ENCODE measurements at places on chromosomes 2 and 18.

- no peak for DNase-seq
Measured at GRCh38 chr18:6004119-6004518, 108.8 kb upstream of the TMEM200C start.

GRCh38 chr2:49033394-49034185 lies 120.7 kb downstream of the FSHR start:
- no peak for DNase-seq

GRCh38 chr2:112136096-112136495 lies 2.1 kb upstream of the FBLN7 start:
- DNase-seq: no peak

- no peak for DNase-seq
Measured at GRCh38 chr2:99974275-99974674, 168.1 kb downstream of the AFF3 start.

GRCh38 chr2:149442346-149442745 lies 112.0 kb downstream of the LYPD6 start:
- no peak for DNase-seq

GRCh38 chr2:178450524-178450773 lies 526 bp downstream of the PRKRA start:
- peak; percentile 72 for DNase-seq

GRCh38 chr2:20633794-20634506 lies 16.9 kb downstream of the HS1BP3 start:
- no peak for DNase-seq

DNA sequence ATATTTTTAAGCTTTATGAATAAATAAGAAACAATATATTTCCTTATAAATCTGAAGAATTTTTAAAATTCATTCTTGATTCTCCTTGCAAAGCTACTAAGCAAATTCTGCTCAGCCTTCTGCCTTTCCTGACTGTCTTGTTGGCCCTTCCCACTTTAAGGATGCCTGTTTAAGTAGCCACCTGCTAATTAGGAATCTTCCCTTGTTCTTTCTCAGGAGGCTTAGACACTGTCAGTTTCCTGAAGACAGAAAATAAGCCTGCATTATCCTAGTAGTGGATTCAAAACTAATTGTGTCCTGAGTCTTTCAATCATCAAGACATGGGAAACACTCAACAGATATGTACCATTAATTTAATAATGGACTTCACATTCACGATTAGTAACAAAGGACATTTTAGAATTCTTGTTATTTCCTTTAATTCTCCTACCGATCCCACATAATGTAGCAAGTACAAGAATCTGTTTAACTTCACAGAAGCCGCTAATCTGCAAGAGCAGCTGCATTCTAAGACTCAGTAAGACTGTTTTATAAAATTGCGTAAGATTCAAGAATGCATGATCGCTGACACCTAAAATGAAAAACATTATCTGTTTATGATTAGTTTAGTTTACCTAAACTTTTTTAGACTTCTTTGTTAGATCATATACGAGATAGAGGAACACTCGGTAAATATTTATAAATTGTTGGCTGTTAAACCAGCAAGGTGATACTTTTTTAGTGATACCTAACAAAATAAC lies 445.4 kb upstream of the DSEL start:
- DNase-seq: no peak

DNA sequence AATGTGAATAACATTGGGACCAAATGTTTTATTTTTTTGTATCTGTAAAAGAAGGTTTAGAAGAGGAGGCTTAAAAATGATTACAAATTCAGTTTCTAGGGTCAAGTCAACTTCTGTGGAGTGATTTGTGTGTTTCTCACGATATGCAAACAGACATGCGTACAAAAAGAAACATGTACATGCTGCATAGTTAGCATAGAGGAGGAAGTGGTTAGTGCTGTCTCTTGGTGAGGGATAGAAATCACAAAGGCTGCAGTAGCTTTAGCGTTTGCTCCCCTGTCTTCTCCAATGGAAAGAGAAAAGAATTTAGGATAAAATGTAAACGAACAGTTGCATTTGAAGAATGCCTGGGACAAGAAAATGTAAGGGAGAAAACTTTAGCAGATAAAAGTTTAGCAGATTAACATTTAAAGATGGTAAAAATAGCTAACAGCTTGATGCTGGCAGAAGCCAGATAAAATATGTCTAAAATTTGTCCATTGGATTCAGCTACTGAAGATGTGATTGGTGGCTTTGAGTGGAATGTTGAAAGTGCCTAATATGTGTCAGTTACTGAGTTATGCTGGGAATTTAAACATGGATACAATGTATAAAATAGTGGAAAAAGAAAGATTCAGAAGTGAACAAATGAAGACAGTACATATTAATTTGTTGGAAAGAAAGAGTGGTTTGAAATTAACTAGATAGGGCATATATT lies 44.9 kb downstream of the MALT1 start:
- peak; percentile 52 for DNase-seq

GRCh38 chr2:236415684-236416444 lies 151.7 kb upstream of the ASB18 start:
- DNase-seq: no peak

- no peak for DNase-seq
Measured at GRCh38 chr18:22349317-22349898, 68.3 kb downstream of the CTAGE1 start.

DNA sequence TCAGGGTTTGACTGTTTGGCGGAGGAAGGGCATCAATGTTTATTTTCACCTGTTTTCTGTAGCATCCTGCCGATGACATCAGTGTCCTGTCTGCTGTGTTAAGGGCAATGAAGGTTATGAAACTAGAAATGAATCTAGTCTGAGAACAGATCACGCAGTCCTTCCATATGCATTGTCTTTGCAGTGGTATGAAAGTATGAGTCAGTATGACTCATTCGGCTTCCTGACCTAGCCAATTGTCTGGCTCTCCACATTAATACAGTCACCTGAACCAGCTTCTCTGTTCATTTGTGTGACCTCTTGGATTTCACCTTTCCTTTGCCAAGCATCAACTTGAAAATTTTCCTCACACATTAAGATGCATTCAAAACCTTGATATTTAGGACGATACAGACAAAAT lies 353.8 kb downstream of the RND3 start:
- DNase-seq: no peak

- DNase-seq: no peak
Measured at GRCh38 chr2:107393516-107393915, 433.2 kb upstream of the RGPD4 start.

- no peak for DNase-seq
Measured at GRCh38 chr2:1626271-1626681, 118.0 kb downstream of the PXDN start.

DNA sequence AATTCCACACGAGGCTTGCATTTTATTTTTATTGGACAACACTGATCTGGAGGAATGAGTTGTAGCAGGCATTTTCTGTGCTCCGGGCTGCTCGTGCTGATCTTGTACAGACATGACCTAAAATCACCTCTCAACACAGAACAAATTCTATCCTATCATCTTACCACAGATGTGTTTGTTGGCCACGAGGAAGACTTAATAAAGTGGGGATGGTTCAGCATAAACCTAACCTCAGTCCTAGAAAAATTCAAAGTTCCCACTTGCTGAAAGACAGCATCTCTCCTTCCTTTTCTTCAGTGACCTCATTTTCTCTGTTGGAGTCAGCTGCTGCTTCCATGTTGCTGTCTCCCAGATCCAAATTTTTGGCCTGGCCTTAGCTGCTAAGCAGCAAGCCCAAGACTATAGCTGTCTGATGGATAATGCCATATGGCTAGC lies 45.3 kb downstream of the RBKS start:
- DNase-seq: no peak

GRCh38 chr2:218694405-218695145 lies 16.1 kb upstream of the TTLL4 start:
- no peak for DNase-seq

DNA sequence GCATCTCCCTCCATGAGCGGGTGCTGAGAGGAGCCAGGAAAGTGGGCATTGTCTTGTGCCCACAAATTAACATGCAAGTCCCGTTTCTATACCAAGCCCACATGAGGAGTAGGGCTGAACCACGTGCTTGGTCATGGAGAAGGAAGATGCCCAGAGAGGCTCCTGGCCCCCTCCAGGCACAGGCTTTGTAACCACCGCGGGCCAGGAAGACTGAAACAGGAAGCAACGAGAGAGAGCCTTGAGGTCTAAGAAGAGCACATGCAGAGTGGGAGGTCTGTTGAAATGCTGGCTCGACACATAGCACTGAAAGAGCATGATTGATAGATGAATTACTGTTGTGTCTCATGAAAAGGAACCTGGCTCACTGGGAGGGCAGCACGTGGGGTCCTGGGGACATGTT lies 36.3 kb downstream of the VWA3B start:
- DNase-seq: no peak

All from CD4-positive, alpha-beta T cell treated with Interferon alpha-2 for 1 hour (primary cell).